Hepatocyte (in vitro differentiated cells): ENCODE measurements at places on chromosomes 2 and 18. TPM values are rescaled to one million over a fixed set of nuclear protein-coding genes. Genes with fewer than 3 reads are reported as not detected.
A peak's percentile ranks its signal among the peaks of the same experiment; 100 is the strongest.

GRCh38 chr2:181947273-181947672 is 38.4 kb upstream of the PPP1R1C start:
- peak overlapping the region; percentile 44 for H3K27ac ChIP-seq
- peaks cover 13% of the 10 kb centered on the region for H3K4me1 ChIP-seq
- no peak for DNase-seq
- no peak overlapping the region for H3K4me3 ChIP-seq
- no peaks in the 10 kb centered on the region for H3K27me3 ChIP-seq
- H3K36me3 ChIP-seq: no peaks in the 10 kb centered on the region

DNA sequence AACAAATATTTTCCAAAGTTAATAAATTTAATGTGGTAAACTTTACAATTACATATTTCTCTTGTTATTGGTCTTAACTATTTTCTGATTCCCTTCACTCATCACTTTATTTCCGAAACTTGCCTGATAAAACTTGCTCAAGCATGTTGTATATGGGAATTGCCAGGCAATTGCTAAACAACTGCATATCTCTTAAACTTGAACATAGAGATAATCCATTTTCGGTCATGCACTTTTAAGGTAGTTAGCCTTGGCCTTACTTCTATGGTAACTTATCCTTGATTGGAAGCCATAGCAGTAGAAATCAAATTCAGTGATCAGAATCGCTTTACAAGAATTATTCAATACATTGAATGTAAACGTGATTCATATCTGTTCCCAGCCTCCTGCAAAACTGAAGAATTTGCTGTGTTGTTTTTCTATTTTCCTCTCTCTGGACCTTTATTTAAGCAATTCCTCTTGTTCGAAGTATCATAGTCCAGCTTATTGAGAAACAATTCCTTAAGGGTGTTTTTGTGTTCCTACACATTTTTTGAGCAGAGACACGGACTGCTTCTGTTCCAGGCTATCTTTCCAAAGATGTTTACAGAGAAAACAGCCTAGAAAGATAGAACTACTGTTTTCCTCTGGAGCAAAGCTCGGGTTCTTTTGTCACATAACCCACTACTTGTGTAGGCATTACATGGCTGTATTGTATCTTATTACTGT is 674.3 kb downstream of the IRS1 start:
- no peaks in the 10 kb centered on the region for H3K36me3 ChIP-seq
- H3K4me3 ChIP-seq: no peak overlapping the region
- H3K27me3 ChIP-seq: no peaks in the 10 kb centered on the region
- no peak for DNase-seq

DNA sequence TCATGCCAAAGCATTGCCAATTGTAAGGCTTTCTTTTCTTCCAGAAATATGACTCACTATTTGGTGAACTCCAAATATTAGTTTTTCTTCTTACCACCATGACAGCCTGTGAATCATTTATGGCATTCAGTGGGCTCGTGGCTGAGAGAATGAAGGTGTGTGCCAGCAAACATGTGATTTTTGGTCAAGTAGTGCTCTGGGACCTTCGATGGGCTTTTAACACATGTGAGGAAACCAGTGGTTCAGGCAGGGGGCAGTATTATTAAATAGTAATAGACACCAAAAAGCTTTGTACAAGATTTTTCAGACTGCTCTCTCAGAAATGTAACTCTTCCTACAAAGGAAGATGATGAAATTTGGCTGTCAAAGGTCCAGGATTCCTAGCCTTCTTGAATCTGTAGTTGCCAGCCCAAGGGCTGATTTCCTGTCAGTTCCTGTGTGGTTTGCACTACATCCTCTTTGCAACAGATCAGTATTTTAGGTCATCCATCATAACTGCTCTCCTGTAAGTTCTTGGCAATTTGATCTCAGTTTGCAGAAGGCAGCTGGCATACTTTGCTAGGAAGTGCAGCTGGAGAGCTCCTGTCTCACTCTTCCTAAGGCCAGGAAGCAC is 64.3 kb downstream of the BABAM2 start:
- H3K4me3 ChIP-seq: no peak overlapping the region
- H3K36me3 ChIP-seq: no peaks in the 10 kb centered on the region
- H3K27ac ChIP-seq: peak overlapping the region; percentile 73
- H3K4me1 ChIP-seq: peaks cover 26% of the 10 kb centered on the region
- H3K27me3 ChIP-seq: no peaks in the 10 kb centered on the region

The EFHD1 gene
- 3.0 and 4.2 TPM in 2 replicates for total RNA-seq

The DLX2 gene
- 0.04 and 0.37 TPM in 2 replicates for total RNA-seq

DNA sequence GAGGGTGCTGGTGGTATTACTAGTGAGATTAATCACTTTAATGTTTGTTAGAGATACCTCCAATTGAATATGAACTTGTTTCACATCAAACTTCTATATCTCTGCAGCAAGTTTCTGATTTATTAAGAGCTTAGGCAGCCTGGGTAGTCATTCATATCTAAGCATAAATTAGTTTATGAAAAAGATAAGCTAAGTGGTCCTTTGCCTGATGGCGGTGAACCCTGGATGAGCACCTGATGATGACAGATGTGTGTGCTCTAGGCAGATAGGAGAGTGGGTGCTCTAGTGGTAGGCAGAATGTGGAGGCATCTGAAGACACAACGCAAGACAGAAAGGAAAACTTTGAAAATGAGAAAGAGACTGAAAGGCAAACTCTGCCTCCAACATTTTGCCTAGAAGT is 5.0 kb downstream of the FKBP7 start:
- H3K27me3 ChIP-seq: no peaks in the 10 kb centered on the region
- H3K4me3 ChIP-seq: no peak overlapping the region
- H3K36me3 ChIP-seq: no peaks in the 10 kb centered on the region
- no peak overlapping the region for H3K27ac ChIP-seq
- no peak for DNase-seq

GRCh38 chr2:33042265-33042664 is 95.5 kb downstream of the LTBP1 start:
- H3K4me3 ChIP-seq: no peak overlapping the region
- no peaks in the 10 kb centered on the region for H3K4me1 ChIP-seq
- H3K36me3 ChIP-seq: no peaks in the 10 kb centered on the region
- DNase-seq: no peak
- H3K27ac ChIP-seq: peak overlapping the region; percentile 19

The GPR45 gene
- total RNA-seq: not detected in 2 replicates

GRCh38 chr2:82089518-82089917 is 1785.0 kb upstream of the LRRTM1 start:
- no peaks in the 10 kb centered on the region for H3K36me3 ChIP-seq
- no peak for DNase-seq
- no peaks in the 10 kb centered on the region for H3K27me3 ChIP-seq
- H3K27ac ChIP-seq: no peak overlapping the region
- H3K4me1 ChIP-seq: no peaks in the 10 kb centered on the region
- H3K4me3 ChIP-seq: no peak overlapping the region

The SPP2 gene
- total RNA-seq: 75.5 and 78.5 TPM in 2 replicates

The SDC1 gene
- 92.3 and 108 TPM in 2 replicates for total RNA-seq

GRCh38 chr18:63961435-63961980 is 8.4 kb upstream of the SERPINB8 start:
- H3K27me3 ChIP-seq: peaks cover 16% of the 10 kb centered on the region
- no peak for DNase-seq
- H3K36me3 ChIP-seq: no peaks in the 10 kb centered on the region
- no peak overlapping the region for H3K27ac ChIP-seq
- H3K4me1 ChIP-seq: no peaks in the 10 kb centered on the region

DNA sequence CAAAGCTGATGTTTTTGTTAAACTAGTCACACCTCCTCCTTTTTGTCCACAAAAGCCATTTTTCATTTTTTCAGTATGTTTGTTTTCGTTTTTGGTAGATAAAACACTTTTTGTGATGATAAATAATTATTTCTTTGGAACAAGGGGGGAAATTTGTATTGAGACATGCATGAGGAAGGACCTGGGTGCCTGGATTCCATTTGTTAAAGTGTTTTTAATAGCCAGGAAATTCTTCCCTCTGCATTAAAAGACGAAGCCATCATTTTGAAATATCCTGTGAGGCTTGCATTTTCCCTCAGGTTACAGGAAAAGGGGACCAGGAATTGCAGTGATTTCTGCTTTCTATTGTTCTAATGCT is 52.1 kb upstream of the CTLA4 start:
- no peak for DNase-seq
- peaks cover 13% of the 10 kb centered on the region for H3K4me1 ChIP-seq
- no peaks in the 10 kb centered on the region for H3K36me3 ChIP-seq
- peaks cover 3% of the 10 kb centered on the region for H3K27me3 ChIP-seq
- H3K4me3 ChIP-seq: no peak overlapping the region

The MC5R gene
- not detected in 2 replicates for total RNA-seq

The RBKS gene
- total RNA-seq: 5.5 and 6.7 TPM in 2 replicates

DNA sequence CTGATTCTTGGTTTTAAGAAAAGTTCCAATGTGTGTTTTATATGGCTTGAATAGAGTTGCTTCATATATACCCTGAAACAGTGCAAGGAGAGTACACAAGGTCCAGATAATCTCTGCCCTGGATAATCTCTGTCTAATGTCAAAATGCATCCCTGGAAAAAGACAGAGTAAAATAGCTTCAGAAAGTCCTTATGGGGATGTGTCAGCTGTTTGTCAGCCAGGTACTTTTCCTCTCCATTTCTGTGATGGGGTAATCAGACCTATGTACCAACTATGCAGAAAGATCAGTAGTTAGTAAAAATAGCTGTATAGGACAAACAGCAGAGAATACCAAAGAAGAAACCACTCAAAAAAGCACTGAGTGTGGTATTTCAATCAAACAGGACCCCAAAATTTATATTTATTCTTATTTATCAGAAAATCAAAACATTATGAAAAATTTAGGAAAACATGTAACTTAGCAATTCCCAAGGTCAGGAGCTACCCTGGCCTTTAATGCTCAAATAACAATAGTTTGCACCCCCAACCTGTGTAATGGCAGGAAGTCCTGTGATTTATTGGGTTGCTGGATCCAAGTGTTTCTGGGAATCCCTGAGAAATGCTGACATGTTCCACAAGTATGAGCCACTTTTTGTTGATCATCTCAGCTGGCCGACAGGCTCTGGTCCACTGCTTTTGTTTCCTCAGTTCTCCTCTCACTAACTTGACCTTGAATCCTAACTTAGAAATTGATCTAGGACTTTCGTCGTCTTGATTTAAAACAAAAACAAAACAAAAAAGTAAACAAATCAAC is 69.6 kb downstream of the MDH1 start:
- no peaks in the 10 kb centered on the region for H3K27me3 ChIP-seq
- peaks cover 7% of the 10 kb centered on the region for H3K4me1 ChIP-seq
- no peak overlapping the region for H3K4me3 ChIP-seq
- peak overlapping the region; percentile 26 for H3K27ac ChIP-seq

GRCh38 chr2:113977660-113978523 is 88.0 kb downstream of the ACTR3 start:
- H3K27me3 ChIP-seq: no peaks in the 10 kb centered on the region
- peak; percentile 68 for DNase-seq
- no peak overlapping the region for H3K4me3 ChIP-seq
- H3K4me1 ChIP-seq: peaks cover 7% of the 10 kb centered on the region
